Astrocyte (in vitro differentiated cells and primary cell): ENCODE measurements at places on chromosomes 1 and 21.
A peak's percentile ranks its signal among the peaks of the same experiment; 100 is the strongest.

DNA sequence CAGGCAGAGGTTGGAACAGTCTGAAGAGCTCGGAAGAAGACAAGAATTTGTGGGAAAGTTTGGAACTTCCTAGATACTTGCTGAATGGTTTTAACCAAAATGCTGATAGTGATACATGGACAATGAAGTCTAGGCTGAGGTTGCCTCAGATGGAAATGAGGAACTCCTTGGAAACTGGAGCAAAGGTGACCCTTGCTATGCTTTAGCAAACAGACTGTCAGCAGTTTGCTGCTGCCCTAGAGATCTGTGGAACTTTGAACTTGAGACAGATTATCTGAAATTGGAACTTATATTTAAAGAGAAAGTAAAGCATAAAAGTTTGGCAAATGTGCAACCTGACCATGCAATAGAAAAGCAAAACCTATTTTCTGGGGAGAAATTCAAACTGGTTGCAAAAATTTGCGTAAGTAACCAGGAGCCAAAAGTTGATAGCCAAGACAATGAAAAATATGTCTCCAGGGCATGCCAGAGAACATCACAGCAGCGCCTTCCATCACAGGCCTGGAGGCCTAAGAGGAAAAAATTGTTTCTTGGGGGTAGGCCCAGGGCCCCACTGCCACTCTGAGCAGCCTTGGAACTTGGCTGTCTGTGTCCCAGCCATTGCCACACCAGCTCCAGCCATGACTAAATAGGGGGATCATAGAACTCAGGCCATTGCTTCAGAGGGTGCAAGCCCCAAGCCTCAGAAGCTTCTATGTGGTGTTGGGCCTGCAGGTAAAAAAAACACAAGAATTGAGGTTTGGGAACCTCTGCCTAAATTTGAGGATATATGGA, 675.3 kb downstream of the LTN1 start:
- no peak for DNase-seq

DNA sequence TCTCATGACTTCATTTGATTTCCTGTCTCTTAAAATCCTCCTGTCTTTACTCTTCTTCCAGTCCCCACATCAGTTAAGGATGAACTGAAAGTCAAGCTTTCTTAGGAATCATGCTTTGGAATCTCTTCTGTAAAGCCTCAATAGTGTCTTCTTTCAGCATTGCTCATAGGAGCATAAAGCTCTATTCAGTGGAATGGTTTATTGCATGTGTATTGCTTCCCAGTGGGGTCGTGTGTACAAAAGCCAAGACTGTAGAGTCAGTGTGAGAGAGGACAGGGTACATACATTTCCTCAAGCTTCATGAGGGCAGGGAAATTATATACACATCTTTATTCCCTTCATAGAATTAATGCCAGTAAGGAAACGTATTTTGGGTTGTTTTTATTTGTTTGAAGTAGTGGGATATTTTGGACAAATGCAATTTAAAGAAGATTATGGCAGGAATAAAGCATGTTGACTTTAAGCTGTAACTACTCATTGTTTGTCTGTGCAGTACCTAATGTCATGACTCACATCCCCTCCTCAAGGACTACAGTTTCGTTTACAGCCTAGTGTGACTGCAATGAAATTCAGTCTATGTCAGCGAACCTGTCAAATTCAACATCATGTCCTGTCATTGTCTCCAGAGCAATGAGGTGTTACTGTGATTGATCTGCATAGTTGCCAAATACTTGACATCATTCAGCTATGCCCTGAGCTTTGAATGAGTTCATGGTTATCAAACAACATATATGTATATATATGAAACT, 2164.2 kb downstream of the NCAM2 start:
- DNase-seq = no peak

- peak; percentile 16 for DNase-seq
Measured at GRCh38 chr1:24199291-24199900, 12.3 kb upstream of the IFNLR1 start.

DNA sequence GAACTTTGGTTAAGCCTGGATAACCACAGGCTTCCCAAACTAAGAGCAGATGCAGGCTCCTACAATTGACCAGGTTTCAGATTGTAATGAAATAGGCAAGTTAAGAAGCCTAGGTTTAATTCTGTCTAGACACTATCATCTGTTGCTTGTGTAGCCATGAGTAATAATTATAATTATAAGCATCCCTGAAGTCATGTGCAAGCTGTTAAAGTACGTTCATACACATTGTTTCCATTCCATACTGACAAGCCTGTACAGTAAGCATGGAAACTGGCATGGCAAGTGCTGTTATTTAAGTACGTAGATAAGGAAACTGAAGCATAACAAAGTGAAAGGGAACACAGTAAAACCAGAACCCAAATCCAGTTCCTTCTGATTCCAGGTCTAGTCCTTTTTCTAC, 557.2 kb upstream of the BEND5 start:
- DNase-seq = peak; percentile 11

- peak; percentile 22 for DNase-seq
Measured at GRCh38 chr1:114517348-114517747, 6.3 kb upstream of the TRIM33 start.

- peak; percentile 68 for DNase-seq
Measured at GRCh38 chr1:203649999-203650836, 23.6 kb downstream of the ATP2B4 start.
